ENCODE measurements at places on chromosomes 4 and X. TPM values are rescaled to one million over a fixed set of nuclear protein-coding genes. Genes with fewer than 3 reads are reported as not detected.

TCEAL3 gene
- 9.7 TPM for polyA plus RNA-seq

FBXO8 gene
- 11.6 TPM for polyA plus RNA-seq

USP27X gene
- 1.6 TPM for polyA plus RNA-seq

FOXR2 gene
- not detected for polyA plus RNA-seq

TCEAL1 gene
- polyA plus RNA-seq: 13.4 TPM

PPEF2 gene
- 0.32 TPM for polyA plus RNA-seq

IQCM gene
- not detected for polyA plus RNA-seq

FGG gene
- not detected for polyA plus RNA-seq

HTRA3 gene
- not detected for polyA plus RNA-seq

PLP1 gene
- not detected for polyA plus RNA-seq

ETDB gene
- not detected for polyA plus RNA-seq

TRIM60 gene
- polyA plus RNA-seq: not detected

PLP2 gene
- polyA plus RNA-seq: 214 TPM

LPAR4 gene
- polyA plus RNA-seq: not detected

TMPRSS11D gene
- not detected for polyA plus RNA-seq

PPP3CA gene
- polyA plus RNA-seq: 20.6 TPM

DNA sequence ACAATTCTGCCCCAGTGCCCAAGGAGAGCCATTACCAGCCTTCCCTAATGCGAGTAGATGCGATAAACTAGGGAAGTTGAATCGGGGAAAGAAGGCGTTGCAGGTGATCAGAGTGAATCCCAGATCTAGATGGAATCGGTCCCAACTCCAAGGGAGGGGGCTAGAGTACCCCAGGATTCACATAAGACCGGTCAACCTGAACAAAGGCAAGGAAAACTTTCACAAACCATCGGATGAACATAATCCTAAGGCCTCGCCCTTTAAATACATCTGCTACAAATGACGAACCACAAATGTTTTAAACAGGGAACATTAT lies 11.2 kb upstream of the ZCCHC13 start:
- no peak for DNase-seq

DNA sequence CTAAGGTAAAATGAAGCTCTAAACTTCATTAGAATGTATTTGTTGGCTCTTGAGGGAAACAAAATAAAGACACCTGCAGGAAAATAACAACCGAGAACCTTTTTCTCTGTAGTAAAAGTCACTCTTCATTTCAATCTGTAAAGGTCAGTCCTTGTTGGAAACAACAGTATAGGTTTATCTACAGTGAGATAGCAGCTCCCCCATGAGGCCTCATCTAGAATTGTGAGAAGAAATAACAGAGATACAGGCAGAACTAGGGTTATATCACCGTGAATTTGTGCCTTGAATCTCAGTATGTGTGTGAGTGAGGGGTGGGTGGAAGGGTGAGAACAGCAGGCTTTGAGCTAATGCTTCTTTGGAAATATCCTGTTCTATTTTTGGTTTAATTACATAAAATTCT lies 107.8 kb upstream of the FMR1 start:
- peak; percentile 0 for DNase-seq

GRCh38 chr4:168408620-168409019 lies 71.7 kb downstream of the DDX60L start:
- DNase-seq: no peak

DNA sequence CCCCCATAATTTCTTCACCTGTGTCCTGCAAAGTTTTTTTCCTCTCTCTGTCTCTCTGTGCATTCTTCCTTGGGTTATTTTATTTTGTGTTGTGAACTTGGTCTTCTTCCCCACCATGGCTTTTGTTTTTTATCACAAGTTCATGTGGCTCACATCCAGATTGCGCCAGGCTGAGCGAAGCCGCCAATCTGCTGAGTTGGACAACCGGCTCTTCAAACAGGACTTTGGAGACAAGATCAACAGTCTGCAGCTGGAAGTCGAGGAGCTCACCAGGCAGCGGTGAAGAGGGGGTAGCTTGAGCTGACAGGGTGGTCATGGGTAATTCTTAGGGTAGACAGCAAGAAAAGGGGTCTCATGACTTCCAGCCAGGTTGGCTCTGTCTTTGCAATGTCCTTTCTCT lies 46.1 kb downstream of the GRSF1 start:
- DNase-seq: no peak

DNA sequence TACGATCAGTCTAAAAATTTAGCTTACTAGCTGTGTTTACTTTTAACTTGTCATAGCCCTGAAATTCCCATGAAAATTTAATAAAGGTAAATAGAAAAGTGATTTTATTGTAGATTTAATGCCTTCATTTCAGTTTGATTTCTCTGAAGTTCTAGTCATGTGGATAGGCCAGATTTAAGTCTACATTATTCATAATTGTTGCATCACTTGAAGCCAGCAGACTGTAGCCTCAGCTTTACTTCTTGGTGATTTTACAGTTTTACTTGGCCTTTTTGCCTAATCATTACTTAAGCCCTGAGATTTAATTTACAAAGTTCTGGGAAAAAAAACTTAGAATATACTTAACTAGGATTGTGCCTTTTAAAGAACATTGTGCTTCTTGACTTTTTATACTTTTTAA lies 73.5 kb upstream of the FHDC1 start:
- DNase-seq: no peak

- no peak for DNase-seq
Observed at GRCh38 chr4:159504684-159505083, 401.8 kb downstream of the RAPGEF2 start.

GRCh38 chrX:109873574-109873973 lies 129.3 kb upstream of the TMEM164 start:
- DNase-seq: no peak

- no peak for DNase-seq
Observed at GRCh38 chr4:152091405-152091804, 330.6 kb upstream of the GATB start.

DNA sequence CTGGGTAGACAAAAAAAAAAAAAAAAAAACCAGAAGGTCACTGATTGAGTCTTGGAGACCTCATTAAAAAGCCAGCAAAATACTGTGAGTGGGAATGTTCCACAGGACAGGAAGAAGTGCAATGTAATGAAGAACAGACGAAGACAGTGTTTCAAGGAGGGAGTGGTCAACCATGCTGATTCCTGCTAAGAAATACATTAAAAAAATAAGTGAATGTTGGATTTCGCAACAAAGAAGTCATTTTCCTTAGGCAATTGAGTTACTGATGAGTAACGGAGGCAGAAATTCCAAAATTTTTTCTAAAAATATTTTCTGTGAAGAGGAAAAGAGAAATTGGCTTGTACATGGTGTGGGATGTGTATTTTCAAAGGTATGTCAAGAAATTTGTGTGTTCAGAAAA lies 94.3 kb upstream of the FAM47B start:
- no peak for DNase-seq

- DNase-seq: no peak
Observed at GRCh38 chr4:184653650-184654049, 4.1 kb downstream of the PRIMPOL start.

GRCh38 chrX:17453788-17454187 lies 78.8 kb downstream of the NHS start:
- DNase-seq: no peak

DNA sequence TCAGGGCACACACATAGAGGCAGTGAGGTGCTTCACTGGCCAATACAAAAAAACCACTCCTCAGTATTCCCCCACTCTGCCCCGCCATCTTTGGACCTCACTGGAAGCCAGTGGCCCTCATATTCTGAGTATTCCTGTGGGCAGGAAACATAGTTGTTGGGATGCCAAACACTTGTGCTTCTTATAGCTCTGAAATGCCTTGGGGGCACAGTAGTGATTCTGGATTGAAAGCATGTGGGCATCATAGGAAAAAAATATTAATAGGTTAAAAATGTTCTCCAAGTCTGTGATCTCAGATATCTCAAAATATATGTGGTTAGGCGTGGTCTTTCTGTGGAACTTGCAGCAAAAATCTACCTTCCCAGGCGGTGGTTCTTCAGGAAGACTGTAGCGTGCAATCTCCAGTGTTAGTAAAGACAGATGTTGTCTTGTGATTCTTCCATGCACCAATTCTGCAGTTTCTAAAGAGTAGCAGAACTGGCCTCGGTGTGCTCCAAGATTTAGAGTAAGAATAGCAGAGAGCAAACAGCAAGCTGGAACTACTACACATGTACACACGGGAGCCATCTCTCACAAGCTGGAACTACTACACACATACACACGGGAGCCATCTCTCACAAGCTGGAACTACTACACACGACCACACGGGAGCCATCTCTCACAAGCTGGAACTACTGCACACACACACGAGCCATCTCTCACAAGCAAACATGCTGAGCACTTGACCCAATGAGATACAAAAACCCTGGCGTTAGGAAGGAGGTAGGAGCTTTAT lies 8.0 kb upstream of the TENM3 start:
- DNase-seq: no peak

DNA sequence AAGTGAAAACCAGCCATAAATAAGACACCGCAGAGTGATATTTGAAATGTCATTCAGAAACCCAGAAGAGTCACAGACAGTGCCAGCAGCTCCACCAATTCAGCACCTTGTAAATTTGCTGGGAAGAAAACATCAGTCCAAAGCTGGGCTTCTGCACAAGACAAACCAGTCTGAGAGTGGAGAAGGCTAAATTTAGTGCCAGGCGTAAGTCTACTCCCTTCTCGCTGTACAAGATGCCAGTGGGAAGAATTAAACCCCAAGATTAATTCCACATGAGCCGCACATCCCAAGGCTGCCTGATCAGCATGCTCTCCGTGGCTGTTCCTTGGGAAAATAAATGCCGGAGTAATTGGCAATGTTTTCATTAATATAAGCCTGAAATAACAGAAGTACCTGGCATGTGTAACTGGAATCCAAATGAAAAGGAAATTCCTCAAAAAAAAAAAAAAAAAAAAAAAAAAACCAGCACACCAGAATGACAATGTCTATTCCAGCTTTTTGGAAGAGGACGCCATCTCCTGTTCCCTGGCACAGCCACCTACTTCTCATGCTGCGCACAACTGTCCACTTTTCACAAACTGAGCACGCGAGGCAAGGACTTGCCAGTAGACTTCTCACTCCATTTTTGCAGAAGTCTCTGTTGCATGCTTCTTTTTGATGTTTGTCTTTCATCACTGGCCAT lies 95.5 kb downstream of the NSUN7 start:
- DNase-seq: no peak

GRCh38 chrX:46587753-46588171 lies 14.2 kb downstream of the CHST7 start:
- no peak for DNase-seq

DNA sequence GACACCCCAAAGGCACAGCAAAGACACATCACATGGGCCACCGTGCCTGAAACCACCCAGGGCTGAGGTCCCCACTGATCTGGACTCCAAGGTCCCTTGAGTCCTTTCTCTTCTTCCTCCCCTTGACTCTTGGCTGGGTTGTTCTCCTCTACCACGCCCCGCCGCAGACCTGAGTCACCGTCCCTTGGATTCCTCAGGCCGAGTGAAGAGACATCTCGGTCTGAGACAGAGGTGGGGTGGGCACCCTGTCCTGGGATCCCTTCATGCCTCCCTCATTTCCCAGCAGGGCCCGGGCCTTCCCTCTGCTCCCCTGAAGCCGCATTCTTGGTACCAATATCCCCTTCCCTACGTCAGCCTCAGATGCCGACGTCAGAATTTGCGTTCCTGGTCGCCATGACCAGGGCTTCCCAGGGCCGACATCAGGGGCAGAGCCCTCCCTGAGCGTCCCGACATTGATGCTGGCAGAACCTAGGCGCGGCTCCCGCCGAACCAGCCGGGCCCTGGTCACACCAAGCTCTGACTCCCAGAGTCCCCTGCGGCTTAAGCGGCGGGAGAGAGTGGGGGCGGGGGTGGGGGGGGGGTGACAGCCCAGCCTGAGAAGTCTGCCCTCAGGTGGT lies 498 bp downstream of the MAGEA10 start:
- DNase-seq: no peak
